Activated CD8-positive, alpha-beta T cell treated with anti-CD3 and anti-CD28 coated beads for 36 hours (primary cell): ENCODE measurements at places on chromosomes 6 and 20.

- DNase-seq = no peak
These were observed 65.8 kb upstream of the LY86 start for GRCh38 chr6:6522709-6523108.

DNA sequence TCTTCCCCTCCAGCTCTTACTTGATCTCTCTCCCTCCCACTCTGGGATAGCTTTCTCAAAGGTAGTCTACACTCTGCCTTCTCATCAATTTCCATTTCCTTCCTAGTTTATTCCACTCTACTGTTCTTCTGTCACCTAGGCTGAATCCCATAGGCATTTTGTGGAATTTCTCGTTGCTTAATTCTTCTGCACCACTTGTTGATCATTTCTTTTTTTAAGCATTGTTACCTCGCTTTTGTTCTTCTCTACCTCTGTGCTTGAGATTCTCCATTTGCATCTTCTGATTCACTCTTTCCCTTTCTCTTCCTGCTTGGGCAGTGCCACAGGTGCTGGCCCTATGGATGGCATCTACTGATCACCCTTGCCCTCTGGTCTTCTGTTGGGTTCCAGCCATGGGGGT lies 567.2 kb downstream of the CDH26 start:
- no peak for DNase-seq

DNA sequence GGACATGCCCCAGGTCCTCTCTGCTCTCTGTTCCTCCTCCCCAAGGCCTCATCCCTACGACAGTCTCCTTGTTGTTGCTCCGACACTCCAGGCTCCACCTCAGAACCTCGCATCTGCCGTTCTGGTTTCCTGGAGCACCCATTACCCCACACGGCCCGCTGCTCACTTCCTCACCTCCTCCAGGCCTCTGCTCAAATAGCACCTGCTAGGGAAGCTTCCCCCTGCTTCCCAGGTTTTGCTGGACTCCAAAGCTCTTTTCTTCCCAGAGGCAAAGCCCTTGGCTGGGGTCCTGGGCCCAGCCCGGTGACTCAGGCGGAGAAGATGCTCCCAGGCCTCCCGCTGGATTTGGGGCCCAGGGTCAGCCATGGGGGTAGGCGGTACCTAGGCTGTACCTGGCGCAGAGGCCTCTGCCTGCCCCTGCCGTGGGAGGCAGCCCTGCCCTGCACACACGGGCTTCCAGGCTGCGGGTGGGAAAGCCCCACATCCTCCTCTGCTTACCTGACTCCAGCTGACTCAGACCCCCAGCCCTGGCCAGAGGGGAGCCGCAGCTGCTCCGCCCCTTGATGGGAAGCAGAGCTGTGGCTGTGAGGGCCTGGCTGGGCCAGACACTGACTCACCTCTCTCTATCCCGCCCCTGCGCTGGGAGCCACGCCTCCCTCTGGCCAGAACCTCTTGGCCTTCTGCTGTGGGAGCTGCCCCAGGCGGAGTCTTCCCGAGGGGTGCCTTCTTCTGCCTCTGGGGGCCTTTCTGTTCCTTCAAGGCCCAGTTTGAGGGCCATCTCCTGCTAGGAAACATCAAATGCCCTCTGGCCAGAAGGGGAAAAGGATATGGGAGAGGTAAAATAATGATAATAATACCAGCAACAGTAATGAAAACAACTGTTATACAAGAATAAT lies 130.5 kb downstream of the CEBPB start:
- peak; percentile 62 for DNase-seq

DNA sequence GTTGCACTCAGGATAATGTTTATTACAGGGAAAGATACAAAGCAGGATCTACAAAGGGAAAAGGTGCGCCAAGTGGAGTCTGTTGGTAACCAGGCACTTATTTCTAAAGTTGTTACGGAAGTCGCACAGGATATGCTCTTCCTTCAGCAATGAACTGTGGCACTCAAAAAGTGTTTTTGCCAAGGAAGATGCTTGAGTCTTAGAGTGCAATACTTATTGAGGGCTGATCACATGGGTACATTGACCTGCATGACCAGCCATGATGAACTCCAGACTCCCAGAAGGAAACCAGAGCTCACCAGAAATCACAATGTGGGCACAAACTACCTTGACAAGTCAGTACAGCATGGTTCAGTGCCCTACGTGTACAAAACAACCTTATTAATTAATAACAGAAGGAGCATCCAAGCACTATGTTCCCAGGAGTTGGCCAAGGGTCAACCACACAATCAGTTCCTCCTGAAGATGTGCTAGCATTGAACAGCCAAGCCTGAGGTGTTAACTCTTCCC lies 270.7 kb upstream of the TFAP2D start:
- no peak for DNase-seq

DNA sequence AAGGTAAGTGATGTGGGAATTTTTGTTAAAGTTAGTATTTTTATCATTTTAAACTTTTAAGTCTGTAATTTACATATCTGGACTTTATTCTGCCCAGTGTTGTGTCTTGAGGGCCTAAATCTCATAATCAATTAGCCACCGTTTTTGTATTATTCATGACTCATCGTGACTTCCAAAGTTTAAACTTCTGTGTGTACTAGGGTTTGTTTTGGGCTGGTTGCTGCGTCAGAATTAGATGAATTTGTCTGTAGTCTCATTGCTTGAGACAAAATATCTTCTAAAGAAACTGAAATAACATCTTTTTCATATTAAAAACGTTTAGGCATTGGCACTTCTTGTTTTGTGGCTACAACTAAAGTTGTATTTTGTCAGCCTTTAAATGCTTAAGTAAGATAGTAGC lies 41.3 kb downstream of the CDYL start:
- DNase-seq = no peak

GRCh38 chr6:97294451-97294850 lies 11.4 kb upstream of the MMS22L start:
- no peak for DNase-seq

DNA sequence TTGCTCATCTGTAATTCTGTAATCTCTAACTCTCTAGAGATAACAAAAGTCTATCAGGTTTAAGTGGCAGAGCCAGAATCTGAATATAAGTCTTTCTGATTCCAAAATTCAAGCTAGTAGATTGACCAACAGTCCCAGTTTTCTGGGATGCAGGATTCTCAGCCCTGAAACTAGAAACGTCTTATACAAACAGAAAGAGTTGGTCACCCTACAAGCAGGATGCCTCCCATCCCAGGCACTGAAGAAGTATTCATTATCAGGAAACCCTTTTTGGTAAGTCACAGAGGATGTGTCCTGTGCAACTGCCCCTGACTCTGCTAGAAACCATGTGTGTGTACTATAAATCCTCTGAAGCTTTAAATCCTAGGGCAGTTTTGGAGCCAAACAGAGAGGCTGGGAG lies 135.0 kb downstream of the CARMIL1 start:
- DNase-seq = no peak

DNA sequence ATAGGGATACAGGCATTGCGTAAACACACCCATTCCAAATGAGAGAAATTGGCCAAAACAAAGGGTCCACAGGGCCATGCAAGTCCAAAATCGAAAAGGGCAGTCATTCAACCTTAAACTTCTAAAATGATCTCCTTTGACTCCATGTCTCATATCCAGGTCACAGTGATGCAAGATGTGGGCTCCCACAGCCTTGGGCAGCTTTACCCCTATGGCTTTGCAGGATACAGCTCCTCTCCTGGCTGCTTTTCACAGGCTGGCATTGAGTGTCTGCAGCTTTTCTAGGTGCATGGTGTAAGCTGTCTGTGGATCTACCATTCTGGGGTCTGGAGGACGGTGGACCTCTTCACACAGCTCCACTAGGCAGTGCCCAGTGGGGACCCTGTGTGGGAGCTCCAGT lies 744.5 kb downstream of the QKI start:
- DNase-seq = no peak

DNA sequence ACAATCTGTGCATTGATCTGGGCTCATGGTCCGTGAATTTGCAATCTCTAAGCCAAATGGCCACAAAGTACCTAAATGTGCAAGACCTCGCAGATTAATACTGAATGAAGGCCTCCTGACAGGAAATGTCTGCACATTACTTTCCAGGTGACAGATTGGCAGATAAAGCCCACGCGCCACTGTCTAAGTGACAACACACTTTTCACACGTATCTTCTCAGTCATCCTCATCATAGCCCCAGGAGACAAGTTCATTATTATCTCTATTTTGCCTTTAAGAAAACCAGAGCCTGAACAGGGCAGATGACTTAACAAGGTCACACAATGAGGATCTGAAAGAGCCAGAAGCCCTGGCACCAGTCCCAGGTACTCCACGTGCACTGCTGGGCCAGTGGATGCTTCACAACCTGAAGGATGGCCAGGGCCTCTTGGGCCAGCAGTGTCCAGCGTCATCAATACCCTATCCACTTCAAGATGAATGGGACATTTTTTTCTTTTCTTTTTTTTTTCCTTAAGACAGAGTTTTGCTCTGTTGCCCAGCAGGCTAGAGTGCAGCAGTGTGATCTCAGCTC lies 266.3 kb downstream of the PTPRT start:
- no peak for DNase-seq

- DNase-seq = no peak
These were observed 124.3 kb upstream of the TMEM170B start for GRCh38 chr6:11413117-11413687.

DNA sequence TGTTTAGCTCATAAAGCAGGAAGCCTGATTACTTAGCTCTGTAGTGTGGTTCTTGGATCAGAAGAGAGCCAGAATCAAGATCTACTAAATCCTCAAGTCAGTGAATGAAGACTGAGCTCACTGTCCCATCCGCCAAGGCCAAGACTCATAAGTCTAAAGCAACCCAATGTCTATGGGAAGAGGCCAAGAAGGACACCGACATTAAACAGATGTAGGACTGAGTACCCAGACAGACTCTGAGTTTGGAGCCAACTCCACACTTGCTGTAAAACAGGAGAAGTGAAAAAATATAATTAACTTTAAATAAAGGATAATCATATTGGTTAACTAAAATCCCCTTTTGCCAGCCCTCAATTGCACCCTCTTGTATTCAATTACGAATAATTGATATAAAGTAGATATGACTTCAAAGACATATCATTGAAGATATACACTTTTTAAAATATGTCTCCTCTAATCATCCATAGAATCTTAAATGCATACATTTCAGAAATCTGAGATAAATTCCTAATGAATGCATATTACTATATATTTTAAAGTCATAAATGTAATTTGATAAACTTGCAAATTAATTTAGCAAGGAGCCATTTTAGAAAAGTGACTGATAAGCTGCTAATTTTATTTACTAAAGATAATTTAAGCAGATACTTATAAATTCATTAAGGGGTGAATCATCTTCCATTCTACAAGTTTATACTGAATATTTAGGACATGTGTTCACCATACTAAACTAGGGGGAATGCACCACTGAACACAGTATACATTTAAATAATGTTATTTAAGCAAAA lies 617.0 kb upstream of the ARID1B start:
- no peak for DNase-seq

DNA sequence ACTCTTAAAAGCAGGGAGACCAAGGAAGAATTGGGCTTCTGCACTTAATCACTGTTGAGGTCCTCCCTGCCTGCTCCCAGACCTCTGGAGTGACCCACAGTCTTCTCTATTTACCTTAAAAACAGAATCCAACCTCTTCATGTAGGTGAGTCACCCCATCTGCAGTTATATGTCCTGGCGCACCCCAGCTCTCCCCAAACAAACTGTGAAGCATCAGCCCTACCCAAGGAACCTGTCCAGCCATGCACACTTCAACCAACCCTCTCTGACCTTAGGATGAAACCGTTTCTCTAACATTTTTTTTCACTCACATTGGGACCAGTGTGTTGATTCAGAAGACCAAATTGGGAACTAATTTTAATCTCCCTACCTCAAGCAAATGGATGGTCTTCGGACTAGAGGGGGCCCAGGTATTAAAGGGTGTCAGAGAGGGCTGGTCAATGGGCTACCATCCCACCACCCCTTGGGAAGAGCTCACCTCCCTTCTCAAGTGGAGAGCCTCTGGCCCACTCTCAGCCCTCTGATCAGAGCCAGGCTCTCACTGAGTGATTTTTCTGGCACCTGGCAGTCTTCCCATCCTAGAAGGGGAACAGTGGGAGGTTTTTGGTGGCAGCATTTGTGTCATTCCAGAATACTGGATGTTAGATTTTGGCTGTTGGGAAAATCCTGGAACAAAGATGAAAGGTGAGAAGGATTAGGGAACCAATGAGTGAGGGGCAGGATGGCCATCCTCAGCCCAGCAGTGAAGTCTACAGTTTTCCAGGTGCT lies 203.6 kb downstream of the LRFN2 start:
- no peak for DNase-seq
